NCI-H187 (cell line): ENCODE measurements at places on chromosomes 2 and 18.

- peak; percentile 34 for DNase-seq
These were observed 330.2 kb upstream of the FANCL start for GRCh38 chr2:58571181-58571852.

DNA sequence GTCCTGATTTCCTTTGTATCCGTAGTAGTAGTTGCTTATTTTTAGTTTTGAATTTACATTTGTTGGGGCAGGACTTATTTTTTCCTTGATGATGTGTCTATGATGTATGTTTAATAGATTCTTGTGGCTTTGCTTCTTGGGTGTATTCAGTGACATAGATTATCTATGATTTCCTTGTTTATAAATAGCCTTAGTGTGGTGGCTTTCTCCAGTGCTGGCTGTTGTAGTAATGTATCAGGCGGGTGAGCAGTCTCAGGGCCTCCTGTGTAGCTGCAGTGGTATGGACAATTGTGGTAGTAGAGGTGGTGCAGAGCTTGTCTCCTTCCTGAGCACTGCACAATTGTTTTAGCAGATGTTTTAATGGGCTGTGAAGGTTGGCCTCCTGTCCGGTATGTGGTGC, 60.5 kb downstream of the SMCHD1 start:
- no peak for DNase-seq

GRCh38 chr18:57428221-57429150, 6.7 kb upstream of the ONECUT2 start:
- no peak for DNase-seq

- no peak for DNase-seq
These were observed 33.1 kb upstream of the ATP6V1B1 start for GRCh38 chr2:70902579-70902978.
